Kidney glomerular epithelial cell (primary cell): ENCODE measurements at places on chromosomes 2 and 18.

DNA sequence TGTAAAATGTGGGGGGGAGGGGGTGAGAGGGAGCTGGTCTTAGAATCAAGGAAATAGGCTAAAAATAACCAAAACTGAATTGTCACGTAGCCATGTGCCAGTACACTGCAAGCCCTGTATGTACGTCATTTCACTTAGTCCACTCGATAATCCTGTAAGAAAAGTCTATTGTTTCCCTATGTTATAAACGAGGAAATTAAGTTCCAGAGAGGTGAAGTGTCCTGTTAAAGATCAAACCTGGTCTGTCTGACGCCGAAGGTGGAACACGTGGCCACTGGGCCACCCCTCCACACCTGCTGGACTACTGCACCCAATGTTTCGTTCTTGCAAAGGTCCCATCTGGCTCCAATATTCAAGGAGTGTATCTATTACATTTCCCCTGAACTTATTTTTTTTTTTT is 29.6 kb downstream of the TFCP2L1 start:
- no peak for DNase-seq

- DNase-seq: no peak
Observed at GRCh38 chr2:130826419-130826818, 10.3 kb upstream of the ARHGEF4 start.

DNA sequence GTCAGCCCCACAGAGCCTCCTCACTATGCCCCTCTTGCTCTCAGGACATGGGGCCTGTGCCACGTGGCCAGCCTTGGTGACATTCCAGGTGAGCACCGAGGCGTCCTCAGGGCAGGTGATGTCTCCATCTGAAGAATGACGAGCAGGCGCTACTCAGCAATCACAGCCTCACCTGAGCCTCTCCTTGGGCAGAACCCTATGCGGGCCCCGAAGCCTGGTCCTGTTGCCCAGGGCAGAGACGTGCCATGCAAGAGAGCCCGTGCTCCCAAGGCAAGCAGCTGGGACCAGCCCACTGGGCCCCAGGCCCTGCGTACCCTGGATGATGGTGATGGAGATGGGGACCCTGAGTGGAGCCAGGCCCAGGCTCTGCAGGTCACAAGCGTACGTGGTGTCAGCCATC is 32.5 kb upstream of the SELENOI start:
- DNase-seq: no peak

DNA sequence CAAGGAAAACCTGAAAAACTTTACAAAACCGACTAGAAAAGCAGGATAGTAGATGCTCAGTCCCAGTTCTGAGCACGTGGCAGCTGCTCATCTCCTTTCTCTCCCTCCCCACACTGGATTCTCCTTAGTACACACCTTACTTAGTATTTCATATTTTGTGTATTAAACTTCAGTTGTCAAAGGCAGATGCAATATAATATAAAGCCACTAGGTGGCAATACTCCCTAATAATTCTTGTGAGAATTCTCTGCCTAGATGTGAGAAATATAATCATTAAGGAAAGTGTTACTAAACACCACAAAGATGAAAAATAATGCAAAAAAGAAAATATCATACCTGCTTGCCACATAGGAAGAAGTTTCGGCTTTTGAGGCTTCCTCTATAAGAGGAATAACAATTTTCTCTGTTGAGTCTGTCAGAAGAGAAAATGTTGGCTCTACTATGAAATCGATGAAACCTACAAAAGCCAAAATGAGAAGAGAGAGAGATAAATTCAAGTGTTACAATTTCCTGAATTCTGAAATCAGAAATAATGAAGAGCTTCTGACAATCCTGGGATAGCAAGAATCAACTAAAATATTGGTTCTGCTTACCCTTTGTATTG is 200.6 kb downstream of the PPP1R1C start:
- DNase-seq: peak; percentile 62

DNA sequence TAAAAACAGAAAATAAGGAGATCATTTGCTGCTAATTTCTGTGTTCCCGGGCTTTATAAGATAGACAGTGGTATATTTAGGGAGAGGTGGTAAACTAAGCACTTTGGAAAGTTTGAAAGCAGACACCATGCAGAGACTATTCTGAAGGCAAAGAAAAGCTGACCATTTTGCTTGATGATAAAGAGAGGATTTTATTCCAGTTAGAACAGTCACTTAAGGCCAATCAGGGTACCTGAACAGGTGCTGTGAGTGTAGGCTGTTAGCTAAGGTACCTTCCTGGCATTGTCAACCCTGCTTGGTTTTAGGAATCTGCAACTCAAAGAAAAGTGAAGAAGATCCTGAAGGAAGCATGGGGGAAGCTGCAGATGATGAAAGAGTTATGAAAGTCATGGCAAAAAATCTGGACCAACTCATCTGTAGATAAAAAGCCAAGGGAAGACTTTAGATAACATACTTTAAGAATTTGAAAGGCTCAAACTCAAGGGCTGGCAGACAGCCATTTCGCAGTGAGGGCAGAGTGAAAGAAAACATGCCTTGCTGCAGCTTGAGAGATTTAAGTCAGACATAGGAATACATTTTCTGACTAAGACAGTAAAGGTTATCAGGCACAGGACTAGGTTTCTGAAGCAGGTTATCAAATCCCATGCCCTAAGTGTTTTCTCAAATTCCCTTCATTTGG is 80.1 kb upstream of the ARL5A start:
- DNase-seq: no peak

DNA sequence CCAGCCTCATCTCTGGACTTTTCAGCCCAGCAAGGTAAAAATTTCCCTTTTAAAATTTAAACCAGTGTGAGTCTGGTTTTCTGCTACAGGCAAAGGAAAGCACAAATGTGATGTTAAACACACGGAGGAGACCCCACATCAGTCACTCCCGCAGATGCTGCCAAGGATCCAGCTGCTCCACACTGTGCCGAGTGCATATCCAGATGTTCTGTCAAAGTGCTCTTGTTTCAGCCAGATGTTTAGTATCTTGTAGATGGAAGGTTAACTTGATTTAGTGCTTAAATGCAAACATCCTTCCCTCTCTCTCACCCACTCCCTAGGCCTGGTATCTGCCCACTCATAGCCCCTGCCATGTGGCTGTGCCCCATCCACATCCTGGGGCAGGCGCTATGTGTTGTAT is 15.8 kb upstream of the ATOH8 start:
- no peak for DNase-seq

DNA sequence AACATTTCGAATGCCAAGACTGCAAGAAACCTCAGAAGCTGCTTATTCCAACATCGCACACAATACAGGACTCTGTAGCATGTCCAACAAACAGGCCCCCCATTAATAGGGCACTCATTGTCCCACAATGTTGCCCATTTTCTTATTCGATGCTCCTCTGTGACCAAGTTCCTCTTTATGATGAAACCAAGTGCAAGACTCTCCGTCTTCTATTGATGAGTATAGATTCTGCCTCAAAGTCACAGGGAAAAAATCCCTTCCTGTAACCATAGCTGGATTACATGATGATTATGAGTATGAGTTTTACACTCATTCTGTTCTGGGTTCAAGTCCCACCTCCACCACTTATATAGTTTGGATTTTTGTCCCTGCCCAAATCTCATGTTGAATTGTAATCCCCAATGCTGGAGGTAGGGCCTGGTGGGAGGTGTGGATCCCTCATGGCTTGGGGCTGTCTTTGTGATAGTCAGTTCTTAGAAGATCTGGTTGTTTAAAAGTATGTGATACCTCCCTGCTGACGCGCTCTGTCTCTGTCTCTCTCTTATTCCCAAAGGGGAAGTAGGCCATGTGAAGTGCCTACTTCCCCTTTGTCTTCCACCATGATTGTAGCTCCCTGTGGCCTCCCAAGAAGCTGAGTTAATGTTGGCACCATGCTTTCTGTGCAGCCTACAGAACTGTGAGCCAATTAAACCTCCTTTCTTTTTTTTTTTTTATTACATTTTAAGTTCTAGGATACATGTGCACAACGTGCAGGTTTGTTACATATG is 148.7 kb downstream of the OSR1 start:
- no peak for DNase-seq

DNA sequence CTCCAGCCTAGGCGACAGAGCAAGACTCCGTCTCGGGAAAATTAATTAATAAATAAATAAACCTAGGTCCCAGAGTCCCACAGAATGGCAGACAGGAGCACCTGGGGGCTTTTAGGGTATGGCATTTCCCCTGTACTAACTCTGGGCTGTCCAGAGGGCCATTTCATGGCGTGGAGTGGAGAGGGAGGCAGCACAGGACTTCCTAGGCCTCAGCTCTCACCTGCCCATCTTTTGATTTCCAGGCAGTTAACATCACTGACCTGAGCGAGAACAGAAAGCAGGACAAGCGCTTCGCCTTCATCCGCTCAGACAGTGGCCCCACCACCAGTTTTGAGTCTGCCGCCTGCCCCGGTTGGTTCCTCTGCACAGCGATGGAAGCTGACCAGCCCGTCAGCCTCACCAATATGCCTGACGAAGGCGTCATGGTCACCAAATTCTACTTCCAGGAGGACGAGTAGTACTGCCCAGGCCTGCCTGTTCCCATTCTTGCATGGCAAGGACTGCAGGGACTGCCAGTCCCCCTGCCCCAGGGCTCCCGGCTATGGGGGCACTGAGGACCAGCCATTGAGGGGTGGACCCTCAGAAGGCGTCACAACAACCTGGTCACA is 5.1 kb downstream of the IL1RN start:
- no peak for DNase-seq

DNA sequence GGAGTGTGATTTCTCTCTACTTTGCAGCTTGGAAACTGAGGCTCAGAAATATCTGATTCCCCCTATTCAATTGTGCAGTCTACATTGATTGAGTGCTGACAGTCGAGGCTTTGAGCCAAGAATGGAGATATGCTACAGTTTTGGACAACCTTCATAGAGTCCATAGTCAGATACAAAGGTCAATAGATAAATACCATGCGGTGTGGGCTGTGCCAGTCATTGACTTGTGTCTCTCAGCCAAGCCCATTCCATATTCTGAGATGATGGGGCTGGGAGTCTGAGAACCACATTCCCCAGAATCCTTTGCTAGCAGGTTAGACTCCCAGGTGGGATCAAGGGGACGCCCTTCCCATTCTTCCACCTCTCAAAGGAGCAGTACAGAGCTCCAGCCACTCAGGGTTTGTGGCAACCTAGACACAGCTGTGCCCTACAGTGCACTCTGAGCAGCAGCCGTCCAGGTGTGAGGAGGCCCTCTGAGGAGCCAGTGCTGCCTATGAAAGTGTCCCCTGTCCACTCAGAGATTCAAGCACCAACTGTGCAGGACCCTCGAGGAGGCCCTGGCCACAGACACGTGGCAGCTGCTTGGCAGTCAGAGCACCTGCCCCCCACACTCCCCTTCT is 348.3 kb downstream of the CYRIA start:
- DNase-seq: no peak

- DNase-seq: peak; percentile 35
Observed at GRCh38 chr2:215728504-215729065, 284.8 kb downstream of the MREG start.

DNA sequence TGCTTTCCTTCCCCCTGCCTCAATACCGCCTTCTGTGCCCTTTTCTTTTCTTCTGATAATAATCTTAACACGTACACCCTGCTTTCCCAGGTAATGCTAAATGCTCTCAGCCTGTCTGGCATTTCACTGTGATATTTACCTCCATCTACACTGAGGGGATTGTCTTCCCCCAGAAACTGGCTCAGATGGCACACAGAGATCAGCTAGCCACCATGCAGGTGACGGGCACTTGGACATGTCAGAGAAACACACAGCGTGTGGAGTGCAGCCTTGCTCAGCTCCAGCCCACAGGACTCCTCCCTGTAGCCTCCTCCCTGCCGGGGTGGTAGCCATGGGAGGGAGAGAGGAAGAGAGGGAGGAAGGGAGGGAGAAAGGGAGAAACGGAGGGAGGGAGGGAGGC is 131.2 kb downstream of the EIPR1 start:
- DNase-seq: no peak

DNA sequence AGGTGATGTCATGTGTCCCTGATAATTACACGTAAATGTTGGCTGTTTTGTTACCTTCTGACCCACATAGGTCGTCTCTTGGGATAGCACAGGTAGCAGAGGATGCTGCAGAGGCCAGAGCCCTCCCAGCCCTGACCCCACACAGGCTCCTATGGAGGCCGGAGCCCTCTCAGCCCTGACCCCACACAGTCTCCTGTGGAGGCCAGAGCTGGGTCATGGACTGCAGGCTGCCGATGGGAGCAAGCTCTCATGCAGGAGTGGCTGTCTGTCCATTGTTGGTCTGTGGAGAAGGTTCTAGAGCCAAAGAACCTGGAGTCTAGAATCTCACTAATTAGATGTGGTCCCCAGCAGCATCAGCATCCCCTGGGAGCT is 155.5 kb downstream of the LDLRAD4 start:
- no peak for DNase-seq

GRCh38 chr2:234995332-234996068 is 43.7 kb downstream of the SH3BP4 start:
- no peak for DNase-seq

GRCh38 chr18:62566199-62566598 is 43.4 kb downstream of the ZCCHC2 start:
- DNase-seq: no peak

- no peak for DNase-seq
Observed at GRCh38 chr2:19050354-19050753, 308.1 kb downstream of the OSR1 start.

DNA sequence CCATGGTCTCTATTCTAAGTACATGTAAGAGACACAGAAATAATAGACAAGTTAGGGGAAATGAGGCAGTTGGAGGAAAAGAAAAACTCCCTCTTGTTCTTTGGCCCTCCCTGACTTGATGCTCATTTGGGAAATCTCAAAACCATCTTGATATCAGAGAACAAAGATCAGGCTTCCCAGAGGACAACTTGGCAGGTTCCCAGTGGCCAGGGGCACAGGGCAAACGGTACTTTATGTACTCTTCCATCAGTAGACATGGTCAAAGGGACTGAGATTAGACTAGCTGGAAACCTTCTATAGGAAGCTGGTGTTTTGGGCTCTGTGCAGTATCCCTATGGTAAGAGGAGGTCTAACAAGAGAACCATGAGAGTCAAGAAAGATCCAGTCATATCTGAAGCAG is 56.6 kb downstream of the NCKAP5 start:
- no peak for DNase-seq

- DNase-seq: no peak
Observed at GRCh38 chr2:157872791-157873190, 3.3 kb downstream of the ACVR1 start.

DNA sequence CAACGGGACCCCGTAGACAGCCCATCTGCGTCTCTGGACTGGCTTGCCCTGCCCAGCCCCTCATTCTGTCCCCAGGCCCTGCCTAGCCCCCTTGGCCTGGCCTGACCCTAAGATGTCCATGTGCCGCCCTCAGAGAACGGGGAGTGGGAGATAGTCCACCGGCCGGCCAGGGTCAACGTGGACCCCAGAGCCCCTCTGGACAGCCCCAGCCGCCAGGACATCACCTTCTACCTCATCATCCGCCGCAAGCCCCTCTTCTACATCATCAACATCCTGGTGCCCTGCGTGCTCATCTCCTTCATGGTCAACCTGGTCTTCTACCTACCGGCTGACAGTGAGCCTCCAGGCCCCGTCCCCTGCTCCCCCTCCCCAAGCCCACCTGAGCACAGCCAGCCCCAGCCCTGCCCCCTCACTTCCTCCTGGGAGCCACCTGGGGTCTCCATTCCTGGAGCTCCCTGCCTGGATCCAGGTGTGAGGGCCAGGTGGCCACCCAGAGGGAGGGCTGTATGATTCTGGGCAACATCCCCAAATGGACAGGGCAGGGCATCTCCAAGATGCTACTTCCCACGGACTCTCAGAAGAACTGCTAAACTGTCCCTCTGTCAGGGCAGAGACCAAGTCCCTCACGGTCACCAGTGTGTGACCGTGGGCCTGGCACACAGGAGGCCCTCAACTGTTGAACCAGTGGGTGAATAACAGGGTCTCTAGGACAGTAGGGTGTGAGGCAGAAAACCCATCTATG is 4.0 kb downstream of the CHRND start:
- DNase-seq: no peak

- no peak for DNase-seq
Observed at GRCh38 chr18:48831802-48832201, 119.0 kb downstream of the SMAD7 start.
